ENCODE measurements at places on chromosomes 12 and 14.

DNA sequence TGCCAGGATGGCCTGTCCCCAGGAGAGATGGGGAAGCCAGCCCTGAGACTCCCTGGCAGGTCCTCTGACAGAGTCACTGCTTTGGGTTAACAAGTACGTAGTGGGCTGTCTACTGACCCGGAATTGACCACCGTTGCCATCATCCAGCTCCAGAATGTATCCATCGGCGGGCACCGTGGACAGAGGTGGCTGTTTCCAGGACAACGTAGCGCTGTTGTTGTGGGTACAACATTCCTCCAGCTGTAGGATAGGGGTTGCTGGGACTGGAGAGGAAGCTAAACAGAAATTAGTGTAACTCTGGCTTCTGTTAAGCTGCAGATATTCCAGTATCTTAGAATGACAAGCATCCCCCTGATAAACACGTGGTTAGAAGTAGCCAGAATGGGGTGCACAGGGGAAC is 56.3 kb upstream of the PYGL start:
- DNase-seq, result no peak

- DNase-seq, result no peak
Measured at GRCh38 chr14:96181186-96182056, 23.2 kb upstream of the BDKRB2 start.

DNA sequence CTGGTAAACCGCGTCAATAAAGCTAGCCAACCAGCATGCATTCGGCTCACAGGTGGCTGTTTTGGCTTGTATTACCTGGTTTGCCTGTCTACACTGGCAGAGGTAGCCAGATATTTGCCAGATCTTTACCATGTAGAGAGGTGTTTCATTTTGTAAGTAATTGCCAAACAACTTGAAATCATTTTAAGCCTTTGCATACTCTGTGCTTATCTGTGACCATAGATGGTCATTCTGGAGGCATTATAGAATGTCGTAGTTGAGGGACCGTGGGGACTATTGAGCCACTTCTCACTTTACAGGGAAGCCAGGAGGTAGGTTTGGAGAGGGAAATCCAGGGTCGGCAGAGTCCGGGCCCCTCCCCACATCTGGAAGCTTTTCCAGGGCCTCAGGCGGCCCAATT is 5.9 kb downstream of the ADGRD1 start:
- DNase-seq, result no peak

GRCh38 chr14:73424453-73424852 is 33.9 kb downstream of the NUMB start:
- DNase-seq, result no peak

GRCh38 chr12:41795051-41795600 is 349.5 kb downstream of the GXYLT1 start:
- DNase-seq, result no peak
